Pancreas (tissue), 10 donors: ENCODE measurements at places on chromosomes 3 and 15. TPM values are rescaled to one million over a fixed set of nuclear protein-coding genes. Genes with fewer than 3 reads are reported as not detected.

Gene GOLGA8R
- polyA plus RNA-seq: 3.2 TPM

DNA sequence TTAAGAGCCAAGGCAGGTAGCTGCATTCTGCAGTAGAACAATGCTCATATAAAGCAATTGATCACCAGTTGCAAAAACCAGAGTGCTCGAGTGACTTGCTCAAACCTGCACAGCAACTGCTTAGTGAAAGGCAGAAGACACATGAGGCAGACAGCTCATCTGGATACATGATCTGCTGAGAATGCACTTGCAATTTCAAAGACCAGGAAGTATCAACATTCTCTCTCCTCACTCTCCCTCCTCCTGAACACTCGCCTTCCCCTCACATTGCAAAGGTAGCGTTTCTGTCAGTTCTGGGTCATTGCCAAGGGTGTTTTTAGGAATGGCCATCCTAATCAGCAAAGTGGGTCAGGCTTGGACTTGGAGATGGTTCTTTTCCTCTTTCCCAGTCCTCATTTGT, 61.0 kb downstream of the BFSP2 start:
- H3K27ac ChIP-seq: no peak overlapping the region
- no peaks in the 10 kb centered on the region for H3K4me1 ChIP-seq
- no peak overlapping the region for H3K4me3 ChIP-seq
- H3K36me3 ChIP-seq: no peaks in the 10 kb centered on the region
- no peak for DNase-seq

DNA sequence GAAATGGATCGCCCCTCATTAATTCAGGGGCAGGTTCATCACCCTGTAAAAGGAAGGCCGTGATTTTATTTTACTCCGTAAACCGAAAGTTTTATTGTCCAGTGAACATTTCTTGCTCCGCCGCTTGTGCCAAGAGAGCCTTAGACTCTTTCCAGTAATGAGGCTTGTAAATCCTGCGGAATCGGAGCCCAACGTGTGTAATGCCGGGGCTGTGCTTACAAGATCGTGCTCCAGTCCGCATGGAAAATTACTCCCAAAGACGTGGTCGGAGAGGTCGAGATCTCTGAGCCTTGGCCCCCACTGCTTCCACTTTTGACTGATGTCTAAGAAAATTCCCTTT, 649 bp upstream of the PLOD2 start:
- peak; percentile 44 for DNase-seq
- H3K4me3 ChIP-seq: peak overlapping the region; percentile 80
- H3K4me1 ChIP-seq: peaks cover 39% of the 10 kb centered on the region
- H3K36me3 ChIP-seq: no peaks in the 10 kb centered on the region
- H3K27me3 ChIP-seq: no peaks in the 10 kb centered on the region

Gene COL6A5
- polyA plus RNA-seq: not detected

GRCh38 chr15:100877551-100877950, 2.1 kb upstream of the ALDH1A3 start:
- no peaks in the 10 kb centered on the region for H3K4me1 ChIP-seq
- H3K27me3 ChIP-seq: no peaks in the 10 kb centered on the region
- H3K27ac ChIP-seq: no peak overlapping the region
- H3K36me3 ChIP-seq: no peaks in the 10 kb centered on the region
- no peak overlapping the region for H3K4me3 ChIP-seq
- no peak for DNase-seq

GRCh38 chr15:45276831-45277230, 24.8 kb downstream of the SLC28A2 start:
- DNase-seq: no peak
- H3K4me3 ChIP-seq: no peak overlapping the region
- no peaks in the 10 kb centered on the region for H3K36me3 ChIP-seq
- no peaks in the 10 kb centered on the region for H3K27me3 ChIP-seq
